H1 (cell line): ENCODE measurements at places on chromosomes 5 and 9.
A peak's percentile ranks its signal among the peaks of the same experiment; 100 is the strongest.

- no peaks in the 10 kb centered on the region for H3K36me3 ChIP-seq
- no peaks in the 10 kb centered on the region for H3K4me1 ChIP-seq
- no peak overlapping the region for H3K4me3 ChIP-seq
- no peaks in the 10 kb centered on the region for H3K27me3 ChIP-seq
- H3K27ac ChIP-seq = no peak overlapping the region
Measured at GRCh38 chr5:30376848-30377247, 816.6 kb upstream of the CDH6 start.

- H3K27ac ChIP-seq = no peak overlapping the region
- H3K27me3 ChIP-seq = no peaks in the 10 kb centered on the region
- DNase-seq = no peak
Measured at GRCh38 chr9:130448771-130449603, 4.2 kb downstream of the ASS1 start.

GRCh38 chr5:102531506-102531905 lies 32.7 kb upstream of the SLCO6A1 start:
- H3K27me3 ChIP-seq = no peaks in the 10 kb centered on the region
- no peak overlapping the region for H3K27ac ChIP-seq
- no peak overlapping the region for H3K4me3 ChIP-seq
- no peaks in the 10 kb centered on the region for H3K4me1 ChIP-seq
- H3K36me3 ChIP-seq = no peaks in the 10 kb centered on the region

GRCh38 chr9:70061776-70062175 lies 18.1 kb downstream of the MAMDC2 start:
- DNase-seq = no peak
- no peaks in the 10 kb centered on the region for H3K36me3 ChIP-seq
- H3K4me3 ChIP-seq = no peak overlapping the region
- H3K4me1 ChIP-seq = no peaks in the 10 kb centered on the region; the same call in 1 of the 2 replicates
- no peaks in the 10 kb centered on the region for H3K27me3 ChIP-seq

DNA sequence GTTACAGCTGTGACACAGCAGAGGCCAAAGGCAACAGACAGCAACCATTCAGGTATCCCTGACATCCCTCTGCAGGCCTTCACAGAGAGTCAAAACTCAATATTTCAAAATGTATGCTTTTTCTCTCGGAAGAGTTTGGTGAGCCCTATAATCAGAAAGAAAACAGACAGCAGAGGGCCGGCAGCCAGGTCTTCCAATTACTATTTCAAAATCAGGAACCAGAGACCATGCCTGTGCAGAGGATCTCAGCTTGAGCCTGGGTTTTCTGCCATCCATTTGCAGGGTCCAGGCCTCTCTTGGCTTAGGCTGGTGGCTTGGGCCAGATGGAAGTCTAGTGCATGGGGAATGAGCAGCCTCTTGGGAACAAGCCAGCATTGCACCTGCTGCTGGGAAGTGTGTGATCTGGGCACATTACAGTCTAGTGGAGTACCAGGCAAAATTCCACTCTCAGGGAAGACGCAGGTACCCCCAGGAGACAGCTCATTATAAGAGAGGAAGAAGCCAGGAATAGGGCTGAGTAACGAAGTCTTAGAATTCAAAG lies 231.3 kb downstream of the ENC1 start:
- 0 out of 2 replicates have a peak, but pooled peaks cover 3% of the 10 kb centered on the region for H3K4me1 ChIP-seq
- no peaks in the 10 kb centered on the region for H3K27me3 ChIP-seq
- no peaks in the 10 kb centered on the region for H3K36me3 ChIP-seq
- no peak overlapping the region for H3K27ac ChIP-seq
- H3K4me3 ChIP-seq = no peak overlapping the region

- H3K4me3 ChIP-seq = no peak overlapping the region
- DNase-seq = no peak
- H3K27ac ChIP-seq = no peak overlapping the region
- no peaks in the 10 kb centered on the region for H3K4me1 ChIP-seq
Measured at GRCh38 chr5:65742565-65743231, 20.7 kb downstream of the NLN start.

DNA sequence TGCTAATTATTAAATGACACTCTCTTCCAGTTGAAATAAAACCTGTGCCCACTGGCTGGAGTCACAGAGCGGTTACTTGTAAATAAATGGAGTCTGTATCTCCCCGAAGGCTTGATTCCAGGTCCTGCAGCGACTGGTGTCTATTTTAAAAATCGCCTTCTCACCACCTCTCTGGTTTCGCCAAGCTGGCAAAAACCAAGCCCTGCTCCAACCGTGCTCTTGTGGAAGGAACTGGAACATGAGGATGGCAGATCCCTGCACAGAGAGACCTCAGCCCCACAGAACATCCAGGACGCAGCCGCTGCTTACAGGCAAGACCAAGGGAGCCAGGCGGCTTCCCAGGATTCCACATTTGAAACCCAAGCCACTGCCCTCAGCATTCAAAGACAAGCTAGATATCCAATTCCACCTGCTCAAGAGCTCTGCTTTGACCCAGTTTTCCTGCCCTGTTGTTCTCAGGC lies 15.0 kb downstream of the SEMA4D start:
- no peaks in the 10 kb centered on the region for H3K27me3 ChIP-seq
- H3K27ac ChIP-seq = no peak overlapping the region
- H3K4me1 ChIP-seq = peaks cover 13% of the 10 kb centered on the region
- no peak overlapping the region for H3K4me3 ChIP-seq
- H3K36me3 ChIP-seq = no peaks in the 10 kb centered on the region

- no peak overlapping the region for H3K27ac ChIP-seq
- H3K4me1 ChIP-seq = peaks cover 38% of the 10 kb centered on the region
- no peaks in the 10 kb centered on the region for H3K27me3 ChIP-seq
- no peaks in the 10 kb centered on the region for H3K36me3 ChIP-seq
Measured at GRCh38 chr5:172106511-172107356, 81.3 kb downstream of the STK10 start.

- H3K4me3 ChIP-seq = no peak overlapping the region
- H3K27me3 ChIP-seq = peaks cover 1% of the 10 kb centered on the region
- no peaks in the 10 kb centered on the region for H3K4me1 ChIP-seq
- no peak overlapping the region for H3K27ac ChIP-seq
- DNase-seq = no peak
- H3K36me3 ChIP-seq = no peaks in the 10 kb centered on the region
Measured at GRCh38 chr5:9865574-9865973, 235.4 kb upstream of the TAS2R1 start.

DNA sequence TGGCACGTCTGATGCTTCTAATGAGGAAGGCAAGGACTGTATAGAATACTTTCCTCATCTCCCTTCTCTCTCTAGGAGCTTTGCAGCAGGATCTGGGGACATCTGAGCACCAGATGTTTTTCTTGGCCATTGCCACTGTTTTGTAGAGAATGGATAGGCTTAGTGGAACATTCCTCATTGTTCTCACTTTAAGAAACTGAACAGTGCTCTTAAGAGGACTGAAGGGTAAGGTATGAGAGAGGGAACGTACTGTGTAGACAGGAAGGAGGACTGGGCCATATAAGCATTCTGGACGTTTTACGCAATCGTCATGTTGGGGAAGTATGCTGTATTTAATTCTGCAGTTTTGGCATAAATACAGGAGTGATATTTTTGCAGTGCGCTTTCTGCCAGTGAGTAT lies 70.6 kb downstream of the SMARCA2 start:
- no peaks in the 10 kb centered on the region for H3K36me3 ChIP-seq
- H3K27me3 ChIP-seq = no peaks in the 10 kb centered on the region
- no peaks in the 10 kb centered on the region for H3K4me1 ChIP-seq
- DNase-seq = no peak
- no peak overlapping the region for H3K4me3 ChIP-seq

GRCh38 chr9:98964201-98964600 lies 20.5 kb downstream of the COL15A1 start:
- DNase-seq = no peak
- H3K4me3 ChIP-seq = no peak overlapping the region
- no peak overlapping the region for H3K27ac ChIP-seq
- peaks cover 10% of the 10 kb centered on the region for H3K4me1 ChIP-seq
- no peaks in the 10 kb centered on the region for H3K36me3 ChIP-seq

DNA sequence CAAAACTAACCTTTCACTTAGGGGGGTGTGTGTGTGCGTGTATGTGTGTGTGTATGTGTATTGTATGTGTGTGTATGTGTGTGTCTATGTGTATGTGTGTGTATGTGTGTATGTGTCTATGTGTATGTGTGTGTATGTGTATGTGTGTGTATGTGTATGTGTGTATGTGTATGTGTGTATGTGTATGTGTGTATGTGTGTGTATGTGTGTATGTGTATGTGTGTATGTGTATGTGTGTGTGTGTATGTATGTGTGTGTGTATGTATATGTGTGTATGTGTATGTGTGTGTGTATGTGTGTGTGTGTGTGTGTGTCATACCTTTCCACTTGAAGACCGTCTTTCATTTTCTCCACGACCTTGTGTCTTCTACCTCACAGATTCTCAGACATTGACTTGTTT lies 20.8 kb upstream of the FLT4 start:
- no peak for DNase-seq
- H3K4me3 ChIP-seq = no peak overlapping the region
- no peaks in the 10 kb centered on the region for H3K4me1 ChIP-seq
- no peaks in the 10 kb centered on the region for H3K36me3 ChIP-seq

GRCh38 chr5:3139499-3139931 lies 388.0 kb upstream of the IRX2 start:
- H3K4me1 ChIP-seq = no peaks in the 10 kb centered on the region
- no peak overlapping the region for H3K27ac ChIP-seq
- no peak overlapping the region for H3K4me3 ChIP-seq
- H3K36me3 ChIP-seq = no peaks in the 10 kb centered on the region

- peaks cover 5% of the 10 kb centered on the region; the same call in 1 of the 2 replicates for H3K4me1 ChIP-seq
- no peak overlapping the region for H3K4me3 ChIP-seq
- H3K27me3 ChIP-seq = no peaks in the 10 kb centered on the region
- no peaks in the 10 kb centered on the region for H3K36me3 ChIP-seq
- H3K27ac ChIP-seq = no peak overlapping the region
Measured at GRCh38 chr5:78594610-78595457, 53.7 kb downstream of the LHFPL2 start.

DNA sequence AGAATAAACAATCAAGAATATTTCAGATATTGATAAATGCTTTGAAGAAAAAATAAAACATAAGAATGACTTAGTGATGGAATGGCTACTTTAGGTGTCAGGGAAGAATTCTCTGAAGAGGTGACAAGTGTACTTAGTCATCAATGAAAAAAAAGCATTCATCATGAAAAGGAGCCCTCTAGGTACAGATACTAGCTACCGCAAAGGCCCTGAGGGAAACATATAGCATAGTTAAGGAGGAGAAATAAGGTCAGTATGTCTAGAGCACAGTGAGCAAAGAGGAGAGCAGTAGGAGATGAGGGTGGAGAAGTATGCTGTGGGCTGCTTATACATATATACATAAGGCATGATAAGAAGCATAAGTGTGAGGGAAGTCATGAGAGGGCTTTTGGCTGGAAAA lies 41.8 kb downstream of the CSF2 start:
- DNase-seq = no peak
- no peaks in the 10 kb centered on the region for H3K27me3 ChIP-seq
- no peak overlapping the region for H3K4me3 ChIP-seq
- no peaks in the 10 kb centered on the region for H3K36me3 ChIP-seq
- H3K27ac ChIP-seq = no peak overlapping the region

- no peaks in the 10 kb centered on the region for H3K27me3 ChIP-seq
- no peaks in the 10 kb centered on the region for H3K4me1 ChIP-seq
- H3K27ac ChIP-seq = no peak overlapping the region
- H3K4me3 ChIP-seq = no peak overlapping the region
Measured at GRCh38 chr5:63286724-63287123, 675.5 kb downstream of the HTR1A start.

DNA sequence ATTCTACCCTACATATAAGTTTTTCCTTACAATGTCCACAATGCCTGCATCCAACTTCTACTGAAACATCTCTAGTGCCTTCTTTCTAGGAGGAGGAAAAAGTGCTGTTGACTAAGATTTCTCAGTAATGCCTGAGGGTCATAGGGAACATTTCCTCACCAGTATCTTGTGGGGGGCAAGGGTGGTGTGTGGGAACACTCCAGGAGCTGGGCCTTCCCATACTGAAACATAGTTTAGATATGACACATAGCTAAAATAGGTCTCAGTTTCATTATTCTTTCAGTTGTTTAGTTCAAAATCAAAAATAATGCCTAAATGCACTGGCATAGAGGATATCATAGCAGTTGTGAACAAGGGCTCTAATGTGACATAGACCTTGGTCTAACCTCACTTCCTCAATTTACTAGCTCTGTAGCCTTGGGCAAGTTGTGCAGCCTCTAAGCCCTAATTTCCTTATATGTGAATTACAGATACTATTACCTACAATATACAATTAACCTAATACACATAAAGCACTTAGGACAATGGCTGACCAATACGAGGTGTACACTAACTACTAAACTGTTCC lies 66.1 kb downstream of the HAPLN1 start:
- H3K4me1 ChIP-seq = no peaks in the 10 kb centered on the region
- no peak overlapping the region for H3K27ac ChIP-seq
- no peaks in the 10 kb centered on the region for H3K27me3 ChIP-seq
- no peak for DNase-seq
- H3K36me3 ChIP-seq = no peaks in the 10 kb centered on the region
- no peak overlapping the region for H3K4me3 ChIP-seq

GRCh38 chr5:96431376-96432187 lies 1.5 kb downstream of the PCSK1 start:
- H3K27ac ChIP-seq = no peak overlapping the region
- H3K4me1 ChIP-seq = peaks cover 2% of the 10 kb centered on the region; the same call in 1 of the 2 replicates
- peak overlapping the region; percentile 84 for H3K4me3 ChIP-seq
- DNase-seq = no peak

DNA sequence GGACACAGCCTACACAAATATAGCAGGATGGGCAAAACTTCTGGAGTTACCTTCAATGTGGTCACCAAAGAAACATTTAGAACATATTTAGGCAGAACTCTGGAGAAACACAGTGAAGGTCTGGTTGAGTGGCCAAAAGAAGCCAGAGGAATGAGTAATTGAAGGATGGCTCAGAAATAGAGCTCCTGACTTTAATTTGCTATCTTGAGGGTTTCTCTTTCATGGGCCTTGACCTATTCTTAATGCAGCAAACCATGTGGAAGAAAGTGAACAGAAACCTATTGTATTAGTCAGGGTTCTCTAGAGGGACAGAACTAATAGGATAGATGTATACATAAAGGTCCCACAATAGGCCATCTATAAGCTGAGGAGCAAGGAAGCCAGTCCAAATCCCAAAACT lies 650.5 kb downstream of the ACTL7B start:
- no peak for DNase-seq
- no peaks in the 10 kb centered on the region for H3K4me1 ChIP-seq
- no peak overlapping the region for H3K27ac ChIP-seq
- no peak overlapping the region for H3K4me3 ChIP-seq
- no peaks in the 10 kb centered on the region for H3K36me3 ChIP-seq
